Stimulated activated CD4-positive, alpha-beta T cell treated with anti-CD3 and anti-CD28 coated beads, Interleukin-1b, Interleukin-23, amount 100 ng/mL, for 48 hours (primary cell): ENCODE measurements at places on chromosomes 4 and X.

DNA sequence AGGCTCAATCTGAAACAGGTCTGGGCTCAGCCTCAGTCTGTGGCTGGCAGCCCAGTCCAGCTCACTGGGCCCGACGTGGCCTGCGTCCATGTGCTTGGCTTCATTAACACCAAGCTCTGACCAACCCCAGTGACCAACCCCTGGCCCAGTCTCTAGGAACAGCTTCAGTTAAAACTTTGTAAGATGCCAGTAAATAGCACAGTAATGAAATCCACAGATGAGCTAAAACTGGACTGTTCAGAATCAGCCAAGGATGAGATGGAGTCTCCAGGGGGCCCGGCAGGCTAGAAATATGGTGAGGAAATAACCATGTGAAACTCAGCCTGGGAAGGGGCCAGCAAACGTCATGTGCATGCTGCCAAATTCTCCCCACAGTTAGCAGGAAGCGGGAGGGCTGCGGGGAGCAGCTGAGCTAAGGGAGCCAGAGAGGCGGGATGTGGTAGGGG lies 37.1 kb upstream of the XPNPEP2 start:
- DNase-seq: no peak

GRCh38 chrX:69297506-69297905 lies 132.3 kb upstream of the PJA1 start:
- no peak for DNase-seq

DNA sequence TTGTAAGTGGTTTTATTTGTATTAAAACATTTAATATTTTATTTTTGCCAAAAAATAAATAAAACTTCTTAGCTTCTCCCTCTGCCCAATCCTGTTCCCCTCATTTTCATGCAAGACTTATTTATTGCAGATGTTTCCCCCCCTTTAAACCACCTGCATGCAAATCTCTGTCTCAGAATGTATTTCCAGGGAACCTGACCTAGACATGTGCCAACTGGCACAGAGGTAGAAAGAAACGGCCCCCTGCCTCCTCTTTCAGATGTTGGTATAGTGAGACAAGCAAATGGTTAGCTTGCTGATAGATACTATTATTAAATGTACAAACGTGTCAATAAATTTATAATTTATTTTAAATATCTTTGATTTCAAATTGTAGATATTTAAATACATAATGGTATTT lies 47.1 kb downstream of the KLF3 start:
- no peak for DNase-seq

GRCh38 chrX:111165902-111166301 lies 69.9 kb downstream of the PAK3 start:
- no peak for DNase-seq

DNA sequence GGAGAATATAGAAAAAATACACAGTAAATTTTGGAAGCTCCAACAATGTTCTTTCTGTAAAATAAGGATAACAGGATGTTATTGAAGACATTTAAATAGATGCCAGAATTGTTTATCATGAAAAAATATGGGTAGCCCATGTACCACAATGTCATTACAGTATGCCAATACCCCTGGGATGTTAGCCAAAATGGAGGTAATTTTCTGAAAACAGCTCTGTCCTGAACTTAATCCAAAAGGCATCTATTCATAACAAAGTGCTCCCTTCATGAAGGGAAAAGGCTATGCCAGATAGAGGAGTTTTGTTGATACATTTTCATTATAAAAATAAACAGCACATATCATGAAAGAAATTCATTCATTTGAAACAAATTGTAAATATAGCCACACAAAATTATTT lies 1902.6 kb upstream of the AGA start:
- DNase-seq: no peak

GRCh38 chr4:83961575-83961974 lies 425.7 kb downstream of the GPAT3 start:
- no peak for DNase-seq

DNA sequence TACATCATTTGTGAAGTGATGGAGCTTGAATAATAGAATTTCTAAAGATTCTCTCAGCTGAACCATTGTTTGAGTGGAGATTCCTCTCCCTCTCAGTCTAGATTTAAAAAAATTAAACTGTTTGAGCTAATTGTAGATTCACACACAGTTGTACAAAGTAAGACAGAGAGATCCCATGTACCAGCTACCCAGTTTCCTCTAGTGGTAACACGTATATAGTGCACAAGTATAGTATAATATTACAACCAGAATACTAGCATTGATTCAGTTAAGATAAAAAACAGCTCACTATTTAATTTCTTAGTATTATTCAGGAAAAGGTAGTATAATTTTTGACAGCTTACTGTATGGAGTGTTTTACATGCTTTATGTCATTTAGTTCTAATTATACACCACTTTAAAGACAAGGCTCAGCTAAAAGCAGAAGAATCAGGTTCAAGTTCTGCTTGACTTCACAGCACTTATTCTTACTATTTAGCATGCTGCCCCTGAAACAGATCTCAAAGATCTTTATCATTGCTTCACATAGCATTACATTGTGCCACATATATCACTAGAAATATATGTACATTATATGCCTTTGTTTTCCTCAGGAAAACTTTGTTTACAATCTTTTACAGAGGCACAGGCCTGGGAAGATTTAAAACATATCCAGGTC lies 136.1 kb downstream of the SNCA start:
- DNase-seq: no peak

DNA sequence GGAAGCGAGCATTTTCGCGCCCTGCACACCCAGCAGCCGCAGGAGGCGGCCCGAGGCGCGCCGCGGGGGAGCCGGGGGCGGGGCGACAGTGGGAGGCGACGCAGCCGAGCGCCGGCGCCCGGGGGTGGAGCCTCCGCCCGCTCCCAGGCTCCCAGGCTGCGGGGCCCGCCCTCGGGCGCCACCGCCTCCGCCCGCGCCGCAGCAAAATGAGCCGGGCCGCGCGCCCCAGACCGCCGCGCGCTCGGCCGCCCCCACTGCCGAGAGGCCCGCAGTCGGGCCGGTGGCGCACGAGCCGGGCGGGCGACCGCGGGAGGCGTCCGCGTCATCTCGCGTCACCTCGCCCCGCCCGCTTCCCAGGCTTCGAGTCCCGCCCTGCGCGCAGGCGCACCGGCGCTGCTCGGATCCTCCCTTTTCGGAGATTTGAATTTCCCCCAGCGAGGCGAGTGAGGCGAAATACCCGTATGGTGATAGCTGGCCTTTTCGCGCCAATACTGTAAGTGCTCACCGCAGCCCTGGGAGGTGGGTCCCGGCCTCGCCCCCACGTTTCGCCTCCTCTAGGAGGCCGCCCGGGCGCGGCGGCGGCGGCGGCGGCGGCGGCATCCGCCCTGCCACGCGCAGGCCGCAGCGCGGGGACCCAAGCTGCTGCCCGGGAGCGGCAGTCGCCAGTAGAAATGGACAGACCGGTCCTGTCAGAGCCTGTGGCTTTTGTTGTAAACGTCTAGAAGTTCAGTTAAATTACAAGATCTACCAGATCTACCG lies at the start of gene TMEM187:
TMEM187 (plus strand) TSS at position 387 of the 759 bp plus-strand sequence. CDS start 9,309 bp downstream, outside the sequence.
- DNase-seq: peak; percentile 91

- no peak for DNase-seq
These were observed 117.1 kb upstream of the FRG1 start for GRCh38 chr4:189823591-189823990.

- DNase-seq: no peak
These were observed 5.3 kb downstream of the CRMP1 start for GRCh38 chr4:5887361-5888221.

GRCh38 chrX:154051201-154051810 lies 31.6 kb upstream of the IRAK1 start:
- DNase-seq: peak; percentile 41

DNA sequence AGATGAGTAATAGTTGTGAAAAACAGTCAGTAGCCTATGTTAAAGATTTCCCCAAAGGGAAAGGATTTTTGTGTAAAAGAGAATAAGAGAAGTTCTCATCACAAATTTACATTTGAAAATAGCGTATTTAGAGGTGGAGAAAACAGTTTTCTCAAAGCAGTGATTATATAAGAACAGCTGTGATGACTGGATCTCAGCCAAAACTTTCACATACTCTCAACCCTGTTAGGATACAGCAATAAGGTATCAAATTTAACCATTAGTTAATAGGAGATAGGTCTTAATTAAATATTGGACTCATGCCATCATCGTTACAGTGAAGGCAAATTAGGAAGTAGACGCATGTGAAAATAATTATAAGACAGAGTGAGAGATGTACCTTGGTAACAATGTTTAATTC lies 622.7 kb downstream of the PCDH18 start:
- no peak for DNase-seq

DNA sequence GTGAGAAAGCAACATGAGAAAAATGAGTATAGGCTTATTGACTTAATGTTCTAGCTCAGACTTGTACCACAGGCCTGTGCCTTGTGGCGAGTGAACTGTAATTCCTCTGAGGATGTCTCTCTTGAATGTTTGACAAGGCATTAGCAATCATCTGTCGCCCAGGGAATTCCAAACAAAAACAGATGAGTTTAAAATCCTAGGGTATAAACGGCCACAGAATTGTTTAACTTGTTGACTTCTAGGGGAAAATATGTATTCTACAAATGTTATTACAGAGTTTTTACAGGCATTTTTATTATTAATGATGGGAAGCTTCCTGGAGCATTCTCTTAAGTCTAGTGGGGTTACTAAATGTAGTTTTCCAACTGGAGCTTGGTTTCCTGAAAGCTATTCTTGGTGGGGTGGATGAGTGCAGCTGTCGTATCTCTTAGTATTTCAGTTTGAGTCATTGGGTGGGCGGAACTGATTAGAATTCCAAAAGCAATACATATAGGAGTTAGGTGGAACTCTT lies 40.6 kb downstream of the ARHGAP10 start:
- no peak for DNase-seq

DNA sequence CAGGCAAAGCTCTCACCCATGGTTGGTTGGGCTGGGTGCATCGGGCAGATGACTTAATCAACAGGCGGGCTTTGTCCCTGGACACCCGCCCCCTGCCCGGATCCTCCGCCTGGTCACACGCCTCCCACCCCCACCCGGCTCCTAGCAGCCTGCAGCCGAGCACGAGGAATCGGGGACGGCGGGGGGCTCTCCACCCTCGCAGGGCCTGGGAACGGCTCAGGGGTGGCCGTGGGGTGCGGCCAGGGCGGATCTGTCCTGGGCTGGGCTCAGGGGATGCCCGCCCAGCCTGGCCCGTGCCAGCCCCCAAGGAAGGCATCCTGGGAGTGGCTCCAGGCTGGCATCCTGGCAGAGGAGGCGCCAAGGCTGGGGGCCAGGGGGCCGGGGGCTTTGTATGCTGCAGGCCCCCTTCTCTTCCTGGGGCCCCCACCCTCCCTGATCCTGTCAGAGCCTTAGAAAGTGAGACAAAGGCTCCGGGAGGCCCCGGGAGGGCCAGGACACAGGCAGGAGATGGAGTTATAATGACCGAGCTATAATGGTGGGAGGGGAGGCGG lies 32.5 kb upstream of the FGFR3 start:
- DNase-seq: no peak

DNA sequence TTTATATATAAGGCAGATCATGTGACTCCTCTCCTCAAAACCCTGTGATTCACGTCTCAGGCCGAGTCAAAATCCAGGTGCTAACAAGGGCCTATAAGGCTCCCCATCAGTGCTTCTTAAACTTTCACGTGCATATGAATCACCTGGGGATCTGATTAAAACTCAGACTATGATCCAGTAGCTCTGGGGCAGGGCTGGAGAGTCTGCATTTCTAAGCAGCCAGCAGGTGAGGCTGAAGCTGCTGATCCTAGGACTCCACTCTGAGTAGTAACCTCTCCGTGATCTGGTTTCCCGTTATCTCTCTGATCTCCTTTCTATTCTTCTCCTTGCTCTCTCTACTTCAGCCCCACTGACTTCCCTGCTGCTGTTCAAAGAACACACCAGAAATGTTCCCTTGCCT lies 252.4 kb upstream of the RPS6KA3 start:
- DNase-seq: no peak
